ENCODE measurements at places on chromosomes 6 and 20. TPM values are rescaled to one million over a fixed set of nuclear protein-coding genes. Genes with fewer than 3 reads are reported as not detected.

DNA sequence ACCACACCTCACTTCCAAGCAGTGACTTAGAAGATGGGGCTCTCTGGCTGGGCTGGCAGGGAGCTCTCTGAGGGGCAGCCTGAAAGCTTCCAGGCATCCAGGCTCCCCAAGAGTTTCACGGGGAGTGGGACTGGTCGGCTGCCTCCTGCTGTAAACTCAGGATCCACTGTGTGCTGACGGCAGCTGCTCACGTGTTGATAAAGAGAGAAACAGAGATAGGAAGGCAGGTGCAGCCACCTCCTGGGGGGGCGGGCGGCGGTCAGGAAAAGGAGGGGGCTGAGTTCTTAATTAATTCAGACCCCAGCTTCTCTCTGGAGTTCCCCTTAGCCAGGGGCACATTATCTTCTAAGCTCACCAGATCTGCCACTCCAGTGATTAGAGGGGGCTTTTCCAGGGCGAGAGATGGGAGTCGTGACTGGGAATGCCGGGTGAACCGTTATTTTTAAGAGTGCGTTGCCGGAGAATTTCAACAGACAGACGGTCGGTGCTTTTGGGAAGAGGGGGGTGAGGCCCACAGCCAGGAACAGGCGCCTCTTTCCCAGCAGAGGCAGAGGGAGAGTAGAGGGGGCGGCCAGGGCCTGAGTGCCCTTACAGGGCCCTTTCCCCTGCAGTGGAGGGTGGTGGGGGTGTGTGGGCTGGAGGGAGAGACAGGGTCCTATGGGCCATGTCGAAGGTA lies 70.9 kb downstream of the CD40 start:
- no peak for DNase-seq

DNA sequence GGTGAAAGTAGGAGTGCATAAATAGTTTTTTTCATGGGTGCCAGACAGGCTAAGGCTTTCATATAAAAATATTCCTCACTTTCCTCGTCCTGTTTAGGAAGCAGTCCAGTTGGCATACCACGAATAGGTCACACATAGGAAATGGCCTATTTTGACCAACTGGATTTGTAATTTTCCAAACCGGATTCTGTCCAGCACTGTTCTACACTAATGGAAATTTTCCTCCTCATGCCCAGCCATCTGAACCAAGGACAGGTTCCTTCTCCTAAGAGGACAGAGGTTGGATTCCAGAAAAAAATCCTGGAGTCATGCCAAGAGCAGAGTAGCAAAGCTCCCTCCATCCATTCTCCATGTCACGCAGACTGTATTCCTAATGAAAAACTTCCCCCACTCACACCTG lies 43.1 kb downstream of the PANK2 start:
- no peak for DNase-seq

DNA sequence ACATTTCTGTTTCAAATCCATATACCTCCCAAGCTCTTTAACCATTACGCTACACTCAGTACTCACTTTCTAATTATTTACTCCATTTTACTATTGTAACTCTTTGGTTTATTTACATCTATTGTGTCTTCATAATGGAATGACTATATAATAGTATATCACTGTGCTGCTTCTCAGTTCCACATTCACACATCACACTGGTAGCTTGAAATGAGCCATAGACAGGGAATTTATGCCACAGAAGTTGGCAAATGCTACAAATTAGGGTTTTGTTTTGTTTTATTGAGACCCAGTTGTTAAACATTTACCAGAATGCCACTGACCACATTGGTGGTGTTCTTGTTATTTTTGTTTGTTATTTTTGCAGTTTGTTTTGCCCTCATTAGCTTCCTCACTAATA lies 213.9 kb downstream of the KCNQ5 start:
- no peak for DNase-seq

DNA sequence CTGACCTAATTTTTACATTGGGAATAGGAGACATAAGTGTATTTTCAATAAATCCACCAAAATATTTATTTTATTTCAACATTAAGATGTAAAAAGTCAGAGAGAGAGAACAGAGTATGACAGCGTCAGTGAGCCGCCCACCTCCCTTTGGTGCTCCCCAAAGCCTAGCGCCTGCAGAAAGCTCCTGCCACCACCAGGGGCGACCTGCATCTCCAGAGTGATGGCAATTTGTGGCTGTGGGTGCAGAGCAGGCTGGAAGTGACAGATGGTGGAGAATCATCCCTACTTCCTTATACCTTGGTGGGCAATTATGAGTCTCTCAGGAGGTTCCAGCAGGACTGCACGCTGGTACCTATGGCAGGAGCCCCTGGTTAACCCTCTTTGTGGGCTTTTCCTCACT lies 87.3 kb downstream of the PTPRT start:
- DNase-seq, result no peak

- no peak for DNase-seq
These were observed 64.9 kb upstream of the BTBD3 start for GRCh38 chr20:11852811-11853210.

DNA sequence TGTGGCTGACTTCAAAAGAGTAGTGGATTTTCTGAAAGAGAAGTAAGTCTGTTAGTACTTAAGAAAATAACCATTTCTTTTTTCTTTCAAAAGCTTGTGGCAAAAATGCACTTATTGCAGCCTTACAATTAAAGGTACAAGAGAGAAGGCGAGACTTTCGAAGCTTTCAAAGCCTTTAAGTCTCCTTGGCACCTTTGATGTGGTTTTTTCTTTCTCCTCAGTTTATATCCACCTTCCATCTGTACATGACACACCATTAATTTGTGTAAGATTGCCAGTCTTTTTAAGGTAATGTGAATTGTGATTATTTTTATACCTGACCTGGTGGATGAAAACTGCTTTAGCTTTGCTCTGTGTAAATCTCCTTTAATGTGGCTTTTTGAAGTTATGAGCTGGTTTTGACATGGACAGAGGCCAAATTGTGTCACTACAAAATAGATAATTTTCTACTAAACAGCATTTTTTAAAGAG lies 466.1 kb downstream of the CDKAL1 start:
- no peak for DNase-seq

DNA sequence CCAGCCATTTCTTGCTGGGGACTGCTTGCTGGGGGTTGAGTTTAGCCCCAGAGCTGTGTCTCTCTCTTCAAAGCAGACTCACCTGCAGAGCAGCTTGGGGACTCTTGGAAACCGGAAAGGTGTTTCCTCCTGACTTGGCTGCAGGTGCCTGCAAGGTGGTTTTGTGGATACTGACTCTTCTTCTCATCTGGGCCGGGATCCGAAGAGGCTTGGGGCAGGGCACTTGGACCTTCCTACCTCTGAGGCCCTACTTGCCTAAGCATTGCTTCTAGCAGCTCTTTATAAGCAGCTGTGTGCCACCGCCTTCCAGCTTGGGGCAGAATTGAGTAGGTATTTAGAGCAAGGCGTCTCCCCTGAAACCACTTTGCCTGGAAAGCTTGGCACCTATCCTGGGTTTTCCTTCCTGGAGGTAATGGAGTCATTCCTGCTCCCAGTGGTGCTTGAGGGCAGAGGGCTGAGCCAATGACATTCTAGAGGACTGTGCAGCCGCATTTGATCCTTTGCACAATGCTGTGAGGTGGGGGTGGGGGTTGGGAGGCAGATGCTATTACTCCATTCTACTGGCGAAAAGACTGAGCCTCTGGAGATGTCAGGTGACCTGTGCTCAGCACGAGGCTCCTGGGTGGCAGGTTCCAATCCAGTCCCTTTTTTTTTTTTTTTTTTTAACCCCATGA lies 3.4 kb upstream of the CTSZ start:
- no peak for DNase-seq

DNA sequence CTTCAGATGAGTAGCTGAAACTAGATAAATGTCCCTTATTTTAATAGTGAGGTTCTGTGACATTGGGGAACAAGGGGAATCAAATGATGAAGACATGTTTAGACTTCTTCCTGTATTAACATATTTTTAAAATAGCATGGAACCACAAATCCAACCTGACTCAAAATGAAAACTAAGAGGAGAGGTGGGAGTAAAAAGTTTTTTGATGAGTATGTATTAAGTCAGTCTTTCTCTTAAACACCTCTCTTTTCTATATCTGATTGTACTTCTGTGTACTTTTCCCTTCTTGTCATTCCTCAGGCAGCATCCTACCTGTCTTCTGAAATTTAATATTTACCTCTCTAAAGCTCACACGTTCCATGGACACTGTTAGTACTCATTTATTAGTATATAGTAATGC lies 8.7 kb upstream of the SDHAF4 start:
- DNase-seq, result no peak

- no peak for DNase-seq
These were observed 604.7 kb upstream of the CITED2 start for GRCh38 chr6:139979021-139979725.

DNA sequence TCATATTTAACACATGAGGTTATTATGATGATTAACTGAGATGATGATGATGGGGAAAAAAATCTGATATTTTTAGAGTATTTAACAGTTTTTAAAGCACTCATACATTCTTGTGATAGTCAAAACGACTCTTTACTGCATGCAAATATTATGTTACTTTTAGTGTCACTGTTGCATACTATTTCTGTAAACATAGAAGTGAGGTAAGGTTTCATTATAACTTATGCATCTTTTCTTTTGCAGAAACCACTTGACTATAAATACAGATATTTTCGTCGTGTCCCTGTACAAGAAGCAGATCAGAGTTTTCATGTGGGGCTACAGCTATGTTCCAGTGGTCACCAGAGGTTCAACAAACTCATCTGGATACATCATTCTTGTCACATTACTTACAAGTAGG lies 30.1 kb downstream of the FBXO9 start:
- no peak for DNase-seq

- DNase-seq, result peak; percentile 95
These were observed 58.5 kb downstream of the PREX1 start for GRCh38 chr20:48769069-48769983.

- no peak for DNase-seq
These were observed 4.6 kb upstream of the TMEM217 start for GRCh38 chr6:37262446-37263026.

GRCh38 chr20:25050501-25051350 lies 7.2 kb downstream of the ACSS1 start:
- DNase-seq, result no peak

DNA sequence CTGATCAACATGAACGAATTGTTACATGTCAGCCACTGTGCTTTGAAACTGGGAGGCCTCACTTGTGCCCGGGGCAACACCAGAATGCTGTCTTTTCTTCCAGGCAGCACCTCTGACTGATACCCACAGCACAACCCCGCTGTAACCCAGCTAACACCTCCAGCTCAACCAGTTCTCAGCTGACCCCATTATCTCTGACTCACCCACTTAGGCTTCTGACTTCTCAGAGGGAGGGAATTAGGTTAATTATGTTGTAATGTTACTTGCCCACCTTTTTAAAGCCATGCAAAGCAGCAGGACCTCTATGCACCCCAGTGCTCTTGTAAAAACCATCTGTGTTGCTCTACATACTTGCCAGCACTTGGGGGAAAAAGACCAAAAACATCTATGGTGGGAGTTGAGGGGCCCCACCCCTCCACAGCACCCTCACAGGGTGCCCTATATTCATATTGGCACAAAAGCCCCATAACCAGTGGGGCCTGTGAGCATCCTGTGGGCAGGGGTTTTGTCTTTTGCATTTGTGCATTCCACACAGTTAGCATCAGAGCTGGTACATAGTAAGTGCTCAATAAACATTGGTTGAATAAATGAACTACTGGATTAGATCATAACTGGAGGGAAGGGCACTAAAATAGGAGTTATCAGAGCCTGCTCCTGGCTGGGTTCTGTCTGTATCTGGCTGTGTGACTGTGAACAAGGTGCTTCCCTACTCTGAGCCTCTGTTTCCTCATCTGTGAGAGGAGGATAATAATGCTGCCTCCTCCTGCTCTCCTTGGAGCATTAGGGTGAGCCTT lies 22.3 kb downstream of the BNIP5 start:
- no peak for DNase-seq

- no peak for DNase-seq
These were observed 694 bp downstream of the MRPS18B start for GRCh38 chr6:30618270-30618797.

GRCh38 chr20:12306107-12306506 lies 388.4 kb downstream of the BTBD3 start:
- DNase-seq, result no peak

- no peak for DNase-seq
These were observed 62.9 kb downstream of the TRMT6 start for GRCh38 chr20:5887386-5887785.

GRCh38 chr20:58065508-58066361 lies 162.7 kb downstream of the ANKRD60 start:
- DNase-seq, result peak; percentile 7

DNA sequence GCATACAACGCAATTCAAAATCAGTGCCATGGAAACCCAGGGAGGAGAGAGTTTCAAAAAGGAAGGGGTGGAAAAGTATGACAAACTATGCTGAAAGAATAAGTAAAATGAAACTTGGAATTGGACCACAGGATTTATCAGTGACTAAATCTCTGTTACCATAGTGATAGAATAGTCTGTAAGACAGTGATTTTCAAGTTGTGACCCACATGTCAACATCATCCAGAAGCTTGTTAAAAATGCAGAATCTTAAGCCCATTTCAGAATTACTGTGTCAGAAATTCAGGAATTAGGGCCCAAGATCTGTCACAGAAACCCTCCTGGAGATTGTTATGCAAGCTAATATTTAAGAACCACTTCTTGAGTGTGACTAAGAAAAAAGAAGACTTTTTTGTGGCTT lies 417.7 kb upstream of the JAG1 start:
- no peak for DNase-seq

DNA sequence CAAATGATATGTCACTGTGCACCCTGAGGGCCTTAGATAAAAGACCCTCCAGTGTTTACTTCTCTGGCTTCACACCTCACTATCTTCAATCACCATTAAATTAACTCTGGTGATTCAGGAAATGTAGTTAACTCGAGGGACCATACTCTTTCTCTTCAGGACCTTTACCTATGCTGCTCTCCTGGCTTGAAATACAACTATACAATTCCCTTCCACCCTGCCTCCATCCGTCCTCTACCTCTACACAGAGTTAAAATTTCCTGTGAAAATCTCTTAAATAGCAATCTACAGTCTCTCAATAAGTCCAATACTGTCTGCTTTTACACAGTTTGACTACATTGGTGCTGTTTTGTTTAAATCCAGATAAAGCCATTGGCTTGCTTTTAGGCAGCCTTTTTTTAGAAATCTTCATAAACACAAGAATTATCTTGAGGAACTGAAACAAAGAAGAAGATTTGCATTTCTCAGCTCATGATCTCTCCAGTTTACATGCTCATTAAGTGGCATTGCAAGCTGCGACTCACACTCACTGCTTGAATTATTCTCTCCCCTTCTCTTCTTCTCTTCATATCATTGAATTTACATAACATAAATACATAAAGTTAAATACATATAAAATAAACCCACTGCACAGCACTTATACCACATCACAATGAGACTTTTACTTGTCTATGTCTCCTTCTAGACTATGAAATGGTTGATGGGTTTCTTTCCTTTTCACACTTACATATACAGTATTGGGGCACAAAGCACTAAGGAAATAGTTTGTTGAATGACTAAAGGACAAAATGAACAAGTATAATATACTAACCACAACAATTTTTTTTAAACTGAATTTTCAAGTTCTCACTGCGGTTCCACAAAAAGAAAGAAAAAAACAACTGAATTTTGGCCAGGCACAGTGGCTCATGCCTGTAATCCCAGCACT lies 239.0 kb upstream of the KCNQ5 start:
- no peak for DNase-seq

Gene SLC22A2
- not detected for total RNA-seq

Gene PNLDC1
- total RNA-seq, result 0.79 TPM

Gene SLC17A4
- total RNA-seq, result not detected

Gene HMGCLL1
- total RNA-seq, result not detected

Gene SYCP2L
- total RNA-seq, result not detected

Gene TGM3
- total RNA-seq, result not detected

Gene RIPPLY2
- not detected for total RNA-seq

Gene PTCRA
- total RNA-seq, result not detected

Gene OR2J3
- total RNA-seq, result not detected

Gene CDH22
- total RNA-seq, result not detected

Gene NTSR1
- 0.21 TPM for total RNA-seq

Gene PHF3
- 40.2 TPM for total RNA-seq

Gene COL21A1
- total RNA-seq, result not detected
